ENCODE measurements at places on chromosomes 16 and 17.

DNA sequence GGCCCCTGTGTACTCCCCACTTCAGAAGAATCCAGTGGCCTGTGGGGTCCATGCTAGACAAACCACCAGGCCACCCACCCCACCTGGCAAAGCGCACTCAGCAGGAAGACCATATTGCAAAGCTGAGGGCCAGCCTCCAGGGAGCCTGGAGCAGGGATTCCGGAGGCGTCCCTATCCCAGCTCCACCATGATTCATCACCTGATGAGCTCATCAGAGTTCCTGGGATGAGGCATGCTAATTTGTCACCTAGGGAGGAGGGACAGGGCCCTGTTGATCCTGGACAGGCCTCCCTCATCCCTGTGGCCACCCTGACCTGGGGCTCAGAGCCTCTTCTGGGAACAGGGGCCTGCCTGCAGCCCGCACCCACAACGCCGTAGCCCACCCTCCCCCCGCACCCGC, 131.6 kb upstream of the PLCG2 start:
- DNase-seq, result no peak

DNA sequence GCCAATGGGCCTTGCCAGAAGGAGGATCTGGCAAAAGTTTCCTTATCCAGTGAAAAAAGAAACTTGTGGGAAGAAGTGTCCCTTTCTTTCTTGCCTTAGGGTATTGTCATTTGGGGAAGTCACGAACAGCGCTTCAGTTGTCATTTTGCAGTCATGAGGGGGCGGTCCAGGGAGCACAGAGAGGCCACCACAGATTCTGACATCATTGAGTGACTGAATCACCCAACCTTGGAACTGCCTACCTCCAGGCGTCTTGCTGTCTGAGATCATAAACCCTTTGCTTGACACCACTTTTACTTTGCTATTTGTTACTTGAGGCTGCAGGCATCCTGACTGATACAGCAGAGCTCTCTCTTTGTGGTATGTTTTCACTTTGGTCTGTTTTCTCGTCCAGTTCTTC, 3.1 kb upstream of the WSCD1 start:
- no peak for DNase-seq

DNA sequence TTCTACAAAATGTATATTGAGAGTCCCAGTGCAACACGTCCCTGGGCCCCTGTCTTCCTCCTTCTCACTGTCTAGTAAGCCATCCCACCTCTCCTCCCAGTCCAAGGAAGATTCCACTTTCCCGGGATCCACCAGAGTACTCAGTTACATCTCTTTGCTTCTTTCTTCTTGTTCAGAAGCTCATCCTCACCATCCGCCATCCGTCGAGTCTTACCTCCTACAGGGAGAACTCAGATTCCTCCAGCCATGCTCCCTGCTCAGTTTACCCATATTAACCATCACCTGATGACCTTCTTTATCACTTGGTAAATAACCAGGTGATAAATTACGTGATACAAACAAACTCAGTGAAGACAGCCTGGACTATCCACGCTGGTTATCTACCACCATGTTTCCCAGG, 57.1 kb downstream of the CYTH1 start:
- DNase-seq, result no peak

DNA sequence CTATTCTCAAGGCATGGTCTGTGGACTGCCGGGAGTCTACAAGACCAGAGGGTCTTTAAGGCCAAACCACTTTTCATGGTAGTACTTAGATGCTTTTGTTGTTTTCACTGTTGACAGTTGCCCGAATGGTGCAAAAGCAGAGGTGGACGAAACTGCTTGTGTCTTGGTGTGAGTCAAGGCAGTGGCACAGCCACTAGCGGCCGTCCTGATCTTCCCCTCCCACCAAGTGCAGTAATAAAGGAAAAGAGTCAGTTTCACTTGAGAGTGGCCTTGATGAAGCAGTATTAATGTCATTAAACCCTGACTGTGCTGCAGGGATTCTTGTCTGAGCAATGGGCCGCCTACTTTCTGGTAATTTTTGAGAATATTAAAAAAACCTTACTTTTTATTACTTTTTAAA, 109.1 kb downstream of the PRKCA start:
- no peak for DNase-seq

DNA sequence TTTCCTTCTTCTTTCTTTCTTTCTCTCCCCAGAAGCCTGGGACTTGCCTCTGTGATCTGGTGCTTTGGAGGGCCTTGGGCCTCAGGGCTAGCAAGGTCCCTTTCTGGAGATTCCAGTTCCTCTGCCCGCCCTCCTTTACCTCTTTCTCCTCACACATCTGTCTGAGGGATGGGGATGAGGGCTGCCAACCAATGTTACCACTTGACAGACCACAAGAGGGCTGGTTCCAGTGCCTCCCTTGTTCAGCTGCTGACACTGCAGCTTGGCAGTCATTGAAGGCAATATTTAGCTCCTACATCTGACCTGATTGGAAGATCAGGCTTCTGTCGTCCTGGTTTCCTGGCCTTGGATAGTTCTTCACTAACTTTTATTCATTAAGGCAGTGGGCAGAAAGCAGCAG, 3.6 kb upstream of the ZNF652 start:
- DNase-seq, result no peak

- DNase-seq, result no peak
These were observed 51.8 kb downstream of the BEAN1 start for GRCh38 chr16:66478733-66479511.

GRCh38 chr16:64409783-64410210, 712.1 kb downstream of the CDH11 start:
- DNase-seq, result no peak

GRCh38 chr17:63854709-63855108, 12.2 kb upstream of the SMARCD2 start:
- DNase-seq, result no peak

GRCh38 chr16:70777973-70778406, 23.0 kb downstream of the VAC14 start:
- DNase-seq, result no peak

DNA sequence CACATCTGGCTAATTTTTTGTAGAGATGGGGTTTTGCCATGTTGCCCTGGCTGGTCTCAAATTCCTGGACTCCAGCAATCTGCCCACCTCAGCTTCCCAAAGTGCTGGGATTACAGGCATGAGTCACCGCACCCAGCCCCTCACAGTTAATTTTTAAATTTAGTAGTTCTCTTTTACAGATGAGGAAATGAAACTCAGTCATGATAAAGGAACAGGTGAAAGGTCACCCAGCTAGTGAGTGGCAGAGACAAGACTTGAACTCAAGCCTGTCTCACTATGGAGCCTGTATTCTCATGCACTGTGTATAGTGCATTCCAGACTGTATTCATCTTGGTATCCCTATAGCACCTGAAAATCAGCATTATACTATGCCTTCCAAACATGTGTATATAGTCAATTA, 77.1 kb upstream of the WSB1 start:
- DNase-seq, result no peak

- DNase-seq, result no peak
These were observed 850 bp downstream of the GINS3 start for GRCh38 chr16:58393138-58393504.

- DNase-seq, result no peak
These were observed 9.2 kb downstream of the QPRT start for GRCh38 chr16:29688172-29688571.

DNA sequence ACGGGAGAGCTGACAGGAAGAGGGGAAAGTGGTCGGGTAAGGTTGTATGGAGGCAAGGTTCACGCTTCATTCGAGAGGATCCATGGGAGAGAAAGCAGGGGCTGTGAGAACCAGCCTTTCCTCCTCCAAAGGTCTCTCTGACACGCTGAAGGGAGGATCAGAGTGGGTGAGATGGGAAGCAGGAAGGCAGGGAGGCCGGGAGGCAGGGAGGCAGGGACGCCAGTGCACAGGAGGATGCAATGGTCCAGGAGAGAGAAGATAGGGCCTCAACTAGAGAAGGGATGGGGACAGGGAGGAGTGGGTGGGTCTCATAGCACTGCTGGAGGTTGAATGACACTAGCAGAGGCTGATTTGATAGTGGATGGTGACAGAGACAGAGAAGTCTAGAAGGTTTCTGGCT, 54.1 kb downstream of the PIMREG start:
- DNase-seq, result no peak

GRCh38 chr17:15971882-15972281, 27.0 kb downstream of the ADORA2B start:
- DNase-seq, result no peak

- no peak for DNase-seq
These were observed 16.2 kb downstream of the TBX4 start for GRCh38 chr17:61468263-61468907.

DNA sequence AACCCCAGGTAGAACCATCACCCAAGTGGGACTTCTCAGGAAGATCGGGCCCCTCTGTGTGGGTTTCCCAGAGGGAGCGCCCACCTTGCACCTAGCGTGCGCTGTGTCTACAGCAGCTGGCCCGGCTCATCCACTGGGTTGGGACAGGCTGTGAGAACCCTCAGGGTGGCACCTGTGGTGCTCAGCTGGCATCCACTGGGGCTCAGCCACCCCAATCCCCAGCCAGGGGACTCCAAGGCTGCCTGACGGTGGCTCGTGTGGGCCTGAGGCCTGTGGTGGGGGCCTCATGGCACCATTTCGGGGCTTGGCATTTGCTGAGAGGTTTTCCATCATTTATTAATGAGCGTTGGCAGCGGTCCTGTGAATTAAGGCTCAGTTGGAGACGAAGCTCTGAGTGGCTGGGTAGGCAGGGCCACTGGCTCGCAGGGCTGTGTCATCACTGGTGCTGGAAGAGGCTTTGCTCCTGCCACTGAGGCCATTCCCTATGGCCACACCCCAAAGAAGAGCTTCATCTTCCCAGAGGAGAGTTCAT, 28.5 kb downstream of the CACNG4 start:
- DNase-seq, result no peak

DNA sequence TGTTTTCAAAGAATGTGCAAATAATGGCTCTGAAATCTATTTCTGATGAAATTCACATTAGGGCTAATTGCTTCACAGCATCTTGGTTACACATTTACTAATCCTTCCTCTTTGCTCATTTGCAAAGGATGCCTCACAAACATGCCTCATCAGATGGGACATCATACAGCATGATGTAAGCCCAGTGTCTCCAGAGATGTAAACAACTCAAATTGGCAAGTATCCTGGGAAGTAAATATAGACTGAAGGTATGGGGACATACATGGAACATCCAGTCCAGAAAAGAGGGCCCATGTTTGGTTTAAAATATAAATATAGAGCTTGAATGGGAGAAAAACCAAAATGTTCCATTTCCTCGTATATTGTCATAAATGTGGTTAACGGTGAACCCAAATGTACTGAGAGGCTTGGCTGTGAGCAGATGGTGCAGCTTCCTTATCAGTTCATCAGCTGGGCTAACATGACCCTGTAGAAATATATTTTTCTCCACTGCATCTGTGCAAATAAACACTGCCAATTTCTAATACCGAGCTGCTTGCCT, 142.9 kb upstream of the NUDT7 start:
- no peak for DNase-seq

GRCh38 chr16:75252946-75253911, 1.8 kb upstream of the BCAR1 start:
- no peak for DNase-seq

GRCh38 chr17:40129498-40129897, 7.7 kb downstream of the MSL1 start:
- no peak for DNase-seq

DNA sequence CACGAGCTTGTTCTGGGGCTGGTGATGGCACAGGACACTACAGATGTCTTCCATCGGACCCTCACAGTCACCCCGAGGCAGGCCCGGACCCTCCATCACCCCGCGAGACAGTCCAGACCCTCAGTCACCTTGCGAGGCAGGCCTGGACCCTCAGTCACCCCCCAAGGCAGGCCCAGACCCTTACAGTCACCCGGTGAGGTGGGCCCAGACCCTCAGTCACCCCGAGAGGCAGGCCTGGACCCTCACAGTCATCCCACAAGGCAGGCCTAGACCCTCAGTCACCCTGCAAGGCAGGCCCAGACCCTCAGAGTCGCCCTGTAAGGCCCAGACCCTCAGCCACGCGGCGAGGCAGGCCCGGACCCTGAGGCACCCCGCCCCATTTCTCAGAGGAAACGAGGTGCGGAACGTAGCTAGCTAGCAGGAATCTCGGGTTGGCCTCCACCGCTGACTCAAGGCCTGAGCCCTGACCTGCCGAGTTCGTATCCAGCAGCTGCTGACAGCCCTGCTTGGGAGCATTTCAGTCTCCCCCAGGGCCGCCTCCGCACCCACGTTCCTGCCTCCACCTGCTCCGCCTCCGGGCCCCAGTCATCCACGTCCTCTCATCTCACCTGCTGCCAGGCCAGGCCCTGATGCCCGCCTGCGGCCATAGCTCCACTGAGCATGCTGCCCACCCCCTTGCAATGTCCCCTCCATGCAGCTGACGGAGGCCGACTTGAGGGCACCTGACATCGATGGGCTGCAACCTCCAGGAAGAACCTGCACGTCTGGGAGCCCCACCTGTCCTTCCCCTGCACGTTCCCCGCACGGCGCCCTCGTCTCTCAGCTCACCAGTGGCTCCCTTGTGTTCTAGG, 28.7 kb downstream of the RPH3AL start:
- no peak for DNase-seq

DNA sequence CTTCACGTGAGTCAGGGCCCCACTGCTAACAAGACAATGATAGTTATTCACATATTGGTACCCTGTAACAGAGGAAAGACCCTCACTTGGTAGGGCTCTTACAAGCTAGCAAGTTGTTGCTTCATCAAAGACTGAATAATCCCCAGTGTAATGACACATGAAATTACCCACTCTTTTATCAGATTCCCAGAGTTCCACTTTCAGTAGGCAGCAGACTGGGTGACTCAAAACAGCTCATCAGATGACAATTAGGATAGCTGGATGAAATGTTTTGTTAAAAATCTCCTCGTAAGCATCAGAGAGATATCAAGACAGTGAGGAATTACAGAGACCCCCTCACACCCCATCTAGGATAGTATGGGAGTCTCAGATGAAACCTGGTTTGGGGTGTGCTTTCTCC, 6.8 kb upstream of the OR1E2 start:
- no peak for DNase-seq

GRCh38 chr16:31133046-31133501, 2.5 kb downstream of the PRSS8 start:
- no peak for DNase-seq

GRCh38 chr16:14548933-14549788, 80.9 kb downstream of the PARN start:
- DNase-seq, result no peak

- no peak for DNase-seq
These were observed 42.7 kb upstream of the ICAM2 start for GRCh38 chr17:64063088-64063487.

DNA sequence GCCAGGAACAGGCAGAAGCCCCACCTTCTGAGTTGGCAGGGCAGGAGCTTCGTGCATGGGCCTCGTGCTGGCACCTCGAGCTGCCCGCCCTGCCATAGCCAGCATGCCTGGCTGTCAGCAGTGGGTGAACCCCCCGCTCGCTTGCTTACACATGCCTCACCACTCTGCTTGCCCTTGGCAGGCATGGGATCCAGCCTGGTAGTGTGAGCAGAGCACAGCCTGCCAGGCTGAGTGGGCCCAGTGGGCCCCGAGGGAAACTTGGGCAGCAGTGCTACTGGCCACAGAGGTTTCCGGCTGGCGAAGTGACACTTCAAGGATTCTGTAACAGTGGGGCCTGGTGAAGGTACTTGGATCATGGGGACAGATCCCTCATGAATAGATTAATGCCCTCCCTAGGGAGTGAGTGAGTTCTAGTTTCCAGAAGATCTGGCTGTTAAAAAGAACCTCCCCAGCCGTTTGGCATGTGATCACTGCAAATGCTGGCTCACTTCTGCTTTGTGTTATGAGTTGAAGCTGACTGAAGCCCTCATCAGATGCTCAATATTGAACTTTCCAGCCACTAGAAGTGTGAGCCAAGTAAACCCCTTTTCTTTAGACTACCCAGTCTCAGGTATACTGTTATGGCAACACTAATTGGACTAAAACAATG, 114.7 kb downstream of the BCAS3 start:
- no peak for DNase-seq

- no peak for DNase-seq
These were observed 39.4 kb downstream of the WSCD1 start for GRCh38 chr17:6109536-6109935.

All from NCI-H2081 treated with DMSO at 0.1 percent for 48 hours (cell line).